Ovary (tissue), 10 donors: ENCODE measurements at places on chromosomes 1 and 21. TPM values are rescaled to one million over a fixed set of nuclear protein-coding genes. Genes with fewer than 3 reads are reported as not detected.

Gene PRAMEF13
- polyA plus RNA-seq = not detected

DNA sequence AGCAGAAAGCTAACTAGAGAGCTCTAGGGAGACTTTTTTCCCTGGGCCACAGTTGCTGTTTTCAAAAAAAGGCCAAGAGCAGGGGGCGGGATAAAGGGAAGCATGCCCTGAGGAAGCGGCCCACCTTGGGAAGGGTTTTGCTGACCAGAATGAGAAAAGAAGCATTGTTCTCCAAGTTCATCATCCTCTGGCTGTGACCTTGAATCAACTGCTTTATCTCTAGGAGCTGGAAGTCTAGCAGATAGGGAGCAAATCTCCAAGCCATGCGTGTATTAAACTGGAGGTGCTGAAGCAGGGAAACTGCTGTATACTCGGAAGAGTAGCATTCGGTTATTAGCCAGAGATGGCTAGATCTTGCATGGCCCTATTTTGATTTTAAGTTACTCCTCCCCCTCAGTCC lies 64.8 kb downstream of the ATP2B4 start:
- peak; percentile 15 for DNase-seq

DNA sequence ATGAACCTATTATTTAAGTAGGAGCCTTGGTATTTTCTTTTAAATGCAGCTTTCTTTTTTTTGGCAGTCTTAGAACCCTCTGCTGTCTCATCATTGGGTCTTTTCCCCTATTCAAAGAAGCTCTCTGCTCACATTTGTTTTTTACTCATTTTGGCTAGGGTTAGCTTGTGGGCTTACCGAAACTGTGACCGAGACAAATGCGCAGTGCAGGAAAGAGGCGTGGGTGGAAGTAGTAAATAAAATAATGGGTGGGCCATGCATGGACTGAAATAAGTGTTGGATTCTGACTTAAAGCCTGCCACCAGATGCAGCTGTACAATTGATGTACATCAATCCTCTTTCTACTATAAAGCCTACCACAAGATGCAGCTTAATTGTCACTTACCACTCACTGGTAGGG lies 14.7 kb downstream of the XPR1 start:
- no peak for DNase-seq

Gene SPATA46
- not detected for polyA plus RNA-seq

DNA sequence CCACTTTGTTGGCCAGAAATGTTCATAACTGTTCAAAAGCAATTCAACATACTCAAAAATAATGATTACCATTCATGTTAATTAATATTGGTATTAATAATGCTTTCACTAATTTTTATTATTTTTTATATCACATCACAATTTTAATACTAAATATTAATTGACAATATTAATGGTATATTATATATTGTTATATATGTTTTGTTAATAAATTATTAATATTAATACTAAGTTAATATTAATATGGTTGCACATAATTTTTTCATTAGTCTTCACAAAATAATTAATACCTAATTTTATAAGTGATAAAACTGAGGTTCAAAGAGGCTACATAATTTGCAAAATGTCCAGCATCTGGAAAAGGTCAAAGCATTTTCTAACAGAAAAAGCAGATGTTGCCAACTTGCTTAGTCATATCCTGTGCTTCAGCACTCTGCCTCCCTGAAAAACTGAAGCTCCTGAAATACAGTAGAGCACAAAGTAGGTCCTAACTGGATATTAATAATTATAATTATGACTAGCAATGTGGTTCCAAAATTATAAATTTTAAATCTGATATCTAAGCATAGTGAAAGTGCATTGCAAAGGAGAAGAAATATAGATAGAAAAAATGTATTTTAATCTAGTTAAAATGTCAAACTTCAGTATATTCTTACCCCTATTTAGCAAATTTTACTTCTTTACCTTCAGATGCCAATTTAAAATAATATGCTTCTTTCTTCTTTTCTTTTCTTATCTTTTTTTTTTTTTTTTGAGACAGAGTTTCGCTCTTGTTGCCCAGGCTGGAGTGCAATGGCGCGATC lies 123.2 kb upstream of the TNFSF4 start:
- no peak for DNase-seq

Gene SLC6A9
- 2.1 TPM for polyA plus RNA-seq

Gene TBX15
- polyA plus RNA-seq = 0.42 TPM

- DNase-seq = no peak
Observed at GRCh38 chr1:154272999-154273563, 652 bp downstream of the HAX1 start.

DNA sequence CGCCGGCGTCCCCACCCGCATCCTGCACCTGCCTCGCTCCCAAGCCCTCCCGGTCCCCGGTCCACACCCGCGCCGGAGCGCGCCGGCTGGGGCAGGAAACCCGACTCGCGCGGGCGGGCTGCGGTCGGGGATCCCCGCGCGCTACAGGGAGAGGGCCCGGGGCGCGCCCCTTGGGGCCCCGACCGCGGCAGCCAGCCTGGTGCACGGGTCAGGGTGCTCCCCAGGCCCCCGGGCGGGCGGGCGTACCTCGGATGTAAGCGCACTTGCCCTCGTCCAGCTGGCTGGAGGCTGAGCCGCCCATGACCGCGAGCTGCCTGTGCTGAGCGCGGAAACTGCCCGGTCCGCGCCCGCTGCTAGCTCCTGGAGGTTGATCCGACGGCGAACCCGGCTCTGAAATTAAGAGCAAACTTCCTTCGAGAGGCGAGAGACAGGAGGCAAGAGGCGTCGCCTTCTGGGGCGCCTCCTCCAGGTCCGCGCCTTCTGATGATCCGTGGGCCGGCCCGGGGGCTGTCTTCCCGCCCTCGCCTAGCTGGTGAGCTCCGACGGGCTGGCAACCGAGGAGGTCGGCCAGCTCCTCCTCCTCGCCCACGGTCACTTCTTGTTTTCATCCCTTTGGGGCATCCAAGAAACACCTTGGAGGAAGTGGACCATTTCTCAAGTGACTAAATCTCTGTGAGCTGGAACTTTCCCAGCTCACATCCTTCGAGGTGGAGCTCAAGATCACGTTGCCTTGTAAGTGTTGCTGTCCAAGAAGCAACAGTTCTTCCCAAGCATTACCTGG lies at the start of gene NIBAN1:
Gene NIBAN1 (minus strand): TSS at position 453 of the 781 bp plus-strand sequence. CDS start 152 bp downstream, at position 301.
- DNase-seq = peak; percentile 40

Gene SPATA1
- 0.18 TPM for polyA plus RNA-seq

- DNase-seq = no peak
Observed at GRCh38 chr1:37944816-37945215, 2.0 kb downstream of the INPP5B start.

- DNase-seq = no peak
Observed at GRCh38 chr1:220526294-220526693, 1.6 kb upstream of the MARK1 start.

Gene A3GALT2
- polyA plus RNA-seq = not detected

Gene MAP3K21
- polyA plus RNA-seq = 0.87 TPM

DNA sequence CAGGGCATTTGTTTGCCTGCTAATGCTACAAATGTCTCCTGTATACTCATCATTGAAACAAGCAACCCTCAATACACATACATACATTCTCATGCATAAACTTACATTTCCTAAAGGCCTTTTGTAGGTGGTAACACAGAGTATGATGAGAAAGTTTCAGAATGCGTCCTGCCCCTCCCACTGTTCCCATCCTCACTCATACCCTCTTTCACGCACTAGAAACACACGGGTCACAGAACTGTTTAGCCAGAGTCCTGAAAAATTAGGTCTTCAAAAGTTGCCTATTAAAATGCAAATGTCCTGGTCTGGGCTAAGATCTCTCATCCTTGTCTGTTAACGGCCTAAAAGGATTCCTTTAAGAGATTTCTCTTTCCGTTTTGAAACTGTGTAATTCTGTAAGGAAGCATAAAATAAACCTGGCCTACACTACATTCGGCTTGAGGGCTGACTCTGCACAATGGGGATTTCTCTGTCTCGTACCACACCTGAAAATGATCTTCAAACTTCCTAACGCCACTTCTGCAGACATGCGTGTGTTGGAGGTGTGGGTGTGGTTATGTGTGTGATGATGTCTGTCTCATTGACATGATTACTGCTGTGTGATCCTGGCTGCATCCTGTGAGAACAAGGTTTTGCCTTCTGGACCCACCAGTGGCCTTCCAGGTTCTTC lies 5.3 kb upstream of the FCER1A start:
- DNase-seq = no peak

GRCh38 chr1:60916906-60917305 lies 165.5 kb upstream of the NFIA start:
- DNase-seq = no peak
